ENCODE measurements at places on chromosomes 12 and 14. TPM values are rescaled to one million over a fixed set of nuclear protein-coding genes. Genes with fewer than 3 reads are reported as not detected.

GRCh38 chr14:56811593-56812363 lies 1.5 kb upstream of the OTX2 start:
- no peak for DNase-seq

The GALNT8 gene
- total RNA-seq = 0.41 TPM

- no peak for DNase-seq
Observed at GRCh38 chr12:66456612-66457011, 154.3 kb downstream of the HELB start.

- DNase-seq = no peak
Observed at GRCh38 chr12:42144158-42144407, 591 bp downstream of the GXYLT1 start.

- DNase-seq = no peak
Observed at GRCh38 chr12:131141514-131141913, 187.8 kb downstream of the ADGRD1 start.

The PMEL gene
- 0.35 TPM for total RNA-seq

DNA sequence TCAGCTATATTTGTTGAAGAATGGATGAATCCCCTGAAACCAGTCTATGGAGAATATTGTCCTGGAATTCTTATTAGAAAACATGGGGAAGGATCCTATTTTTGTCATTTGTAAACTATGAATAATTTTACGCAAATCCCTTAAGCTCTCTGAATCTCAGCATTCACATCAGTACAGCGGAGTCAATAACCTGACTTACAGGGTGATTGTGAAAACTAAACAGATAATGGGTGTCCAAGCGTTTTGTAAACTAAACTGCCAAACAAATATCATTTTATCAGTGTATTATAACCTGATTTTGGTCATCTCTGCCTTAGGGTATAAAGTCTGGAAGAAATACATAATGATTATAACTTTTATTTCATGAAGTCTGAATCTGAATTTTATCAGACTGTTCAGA lies 10.0 kb downstream of the ART4 start:
- DNase-seq = no peak

DNA sequence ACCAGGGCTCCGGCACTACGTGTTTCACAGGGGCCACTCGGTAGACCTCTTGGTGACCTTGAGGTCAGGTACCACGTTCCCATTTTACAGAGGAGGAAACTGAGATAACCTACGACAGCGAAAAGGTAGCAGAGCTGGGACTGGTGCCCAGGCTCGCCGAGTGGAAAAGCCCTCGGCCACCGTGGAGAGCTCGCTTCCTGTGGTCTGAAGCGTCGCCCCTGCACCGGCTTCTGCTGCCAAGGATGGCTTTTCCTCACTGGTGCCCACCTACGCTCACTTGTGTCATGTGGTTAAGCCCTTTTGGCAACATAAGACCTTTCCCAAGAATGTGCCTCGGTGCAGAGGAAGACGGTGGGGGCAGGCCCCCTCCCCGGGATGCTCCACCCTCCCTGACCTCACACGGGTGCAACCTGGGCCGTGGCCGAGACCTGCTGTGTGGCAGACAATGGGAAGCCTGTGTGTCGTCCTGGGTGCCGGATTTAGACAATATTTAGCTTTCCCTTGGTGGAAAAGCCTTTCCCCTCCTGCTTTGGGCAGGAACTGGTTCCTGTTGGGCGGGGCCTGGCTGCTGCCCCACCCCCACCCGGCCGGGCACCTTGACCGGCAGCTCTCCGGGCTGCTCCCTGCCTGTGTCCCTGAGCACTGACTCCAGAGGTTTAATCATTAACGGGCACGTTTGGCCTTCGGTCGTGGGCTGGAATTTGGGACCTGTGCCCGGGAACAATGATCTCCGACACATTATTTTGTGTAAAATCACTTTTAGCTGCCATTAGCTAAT lies 32.4 kb upstream of the PPP1R13B start:
- no peak for DNase-seq

The SMOC1 gene
- not detected for total RNA-seq

DNA sequence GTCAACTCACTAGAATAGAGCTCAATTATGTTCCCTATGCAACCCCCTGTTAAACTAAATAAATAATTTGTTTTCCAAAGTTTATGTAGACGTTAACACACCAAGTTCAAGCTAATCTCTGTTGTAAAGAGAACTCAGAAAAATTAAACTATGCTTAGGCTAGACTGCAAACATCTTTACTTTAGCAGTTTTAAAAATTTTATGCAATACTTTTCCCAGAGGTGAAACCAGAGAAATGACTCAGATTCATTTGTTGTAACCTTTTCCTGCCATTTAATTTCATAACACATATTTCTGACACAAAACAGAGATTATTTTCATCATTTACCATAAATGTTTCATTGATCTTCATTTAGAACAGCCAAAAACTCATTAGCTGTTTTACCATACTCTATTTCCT lies 27.4 kb downstream of the ABCC9 start:
- DNase-seq = no peak

GRCh38 chr12:106193394-106194215 lies 54.2 kb downstream of the CKAP4 start:
- DNase-seq = no peak

DNA sequence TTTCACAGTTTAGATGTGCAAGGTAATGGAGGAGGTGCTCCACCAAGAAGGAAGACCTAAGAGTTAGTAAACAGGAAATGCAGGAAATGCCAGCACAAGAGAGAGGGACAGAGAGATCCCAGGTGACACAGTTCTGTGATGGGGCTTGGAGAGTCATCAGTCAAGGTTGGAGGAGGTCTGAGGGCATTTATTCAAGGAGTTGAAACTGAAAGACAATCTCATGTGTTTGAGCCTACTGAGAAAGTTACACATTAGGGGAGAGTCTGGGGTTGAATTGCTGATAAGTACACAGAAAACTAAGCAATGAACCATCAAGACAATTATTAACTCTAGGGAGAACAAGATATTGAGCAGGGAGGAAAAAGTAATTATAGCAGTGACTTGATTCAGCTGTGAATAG lies 138.5 kb downstream of the ANO6 start:
- DNase-seq = no peak

The OLR1 gene
- total RNA-seq = 3.1 TPM

The MYO1H gene
- not detected for total RNA-seq

The RIN3 gene
- 248 TPM for total RNA-seq

DNA sequence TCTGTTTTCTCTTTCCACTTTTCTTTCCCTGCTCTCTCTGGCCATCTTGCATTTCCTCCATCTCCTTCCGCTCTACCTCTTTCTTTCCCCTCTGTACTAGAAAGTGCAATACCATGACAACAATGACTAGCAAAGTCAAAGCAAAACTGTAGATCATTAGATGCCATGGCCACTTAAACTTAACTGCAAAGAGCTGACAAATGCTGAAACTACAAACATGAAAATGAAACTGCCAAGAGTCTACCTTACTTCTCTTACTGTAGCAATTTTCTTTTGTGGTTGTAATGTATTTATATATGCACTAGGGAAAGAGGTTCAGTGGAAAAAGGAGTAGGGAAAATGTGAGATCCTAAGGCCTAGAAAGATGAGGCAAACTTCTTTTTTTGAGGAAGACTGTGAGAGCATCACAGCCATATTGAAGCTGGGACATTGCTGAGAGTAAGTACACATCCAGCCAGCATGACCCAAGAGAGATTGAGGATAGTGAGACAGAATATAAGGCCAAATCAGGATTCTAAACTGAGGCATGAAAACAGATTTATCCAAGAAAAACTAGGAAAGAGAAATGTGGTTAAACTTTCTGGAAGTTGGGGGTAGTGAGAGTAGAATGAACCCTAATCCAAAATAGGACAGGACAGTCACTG lies 276.6 kb upstream of the NAV3 start:
- DNase-seq = no peak

GRCh38 chr14:24903337-24903736 lies 146.6 kb downstream of the STXBP6 start:
- DNase-seq = no peak

- DNase-seq = peak; percentile 35
Observed at GRCh38 chr12:53219292-53219955, 12.4 kb upstream of the ITGB7 start.

- no peak for DNase-seq
Observed at GRCh38 chr12:2960390-2960956, 1.3 kb downstream of the TEAD4 start.

- DNase-seq = no peak
Observed at GRCh38 chr12:47504775-47505446, 200.9 kb downstream of the RPAP3 start.

- DNase-seq = no peak
Observed at GRCh38 chr12:47190271-47190750, 110.6 kb upstream of the AMIGO2 start.

The B3GNT4 gene
- 0.68 TPM for total RNA-seq

The NPFF gene
- not detected for total RNA-seq

DNA sequence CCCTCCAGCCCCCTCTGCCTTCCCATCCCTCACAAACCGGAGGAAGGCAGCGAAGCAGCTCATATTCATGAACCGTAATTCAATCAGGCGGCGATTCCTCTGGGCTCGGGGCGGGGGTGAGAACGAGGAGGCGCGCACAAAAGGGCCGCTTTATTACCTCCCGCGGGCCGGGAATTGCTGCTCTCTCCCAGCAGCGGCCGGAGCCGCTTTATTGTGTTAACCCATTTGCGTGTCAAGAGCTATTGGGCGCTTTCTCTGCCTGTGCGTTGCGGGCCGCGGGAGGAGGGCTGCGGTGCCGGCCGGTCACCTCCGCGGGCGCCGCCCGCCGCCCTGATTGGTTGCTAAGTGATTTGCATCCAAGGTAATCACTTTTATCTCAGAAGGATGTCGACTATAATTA lies 4.8 kb downstream of the FAM222A start:
- no peak for DNase-seq

GRCh38 chr14:92280554-92281262 lies 42.3 kb upstream of the SLC24A4 start:
- DNase-seq = peak; percentile 30

The RDH11 gene
- 33.6 TPM for total RNA-seq

DNA sequence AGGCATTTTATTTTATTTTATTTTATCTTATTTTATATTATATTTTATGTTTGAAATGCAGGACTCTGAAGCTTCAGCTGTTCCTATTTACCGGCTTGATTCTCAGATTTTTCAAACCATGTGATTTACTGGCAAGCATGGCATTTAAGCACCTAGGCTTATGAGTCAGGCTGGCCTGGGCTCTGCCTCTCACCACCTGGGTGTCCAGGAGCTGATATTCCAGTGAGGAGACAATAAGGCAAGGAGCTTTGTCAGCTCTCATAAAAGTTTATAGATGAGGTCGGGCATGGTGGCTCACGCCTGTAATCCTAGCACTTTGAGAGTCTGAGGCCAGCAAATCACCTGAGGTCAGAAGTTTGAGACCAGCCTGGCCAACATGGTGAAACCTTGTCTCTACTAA lies 2.1 kb downstream of the DAO start:
- DNase-seq = no peak

DNA sequence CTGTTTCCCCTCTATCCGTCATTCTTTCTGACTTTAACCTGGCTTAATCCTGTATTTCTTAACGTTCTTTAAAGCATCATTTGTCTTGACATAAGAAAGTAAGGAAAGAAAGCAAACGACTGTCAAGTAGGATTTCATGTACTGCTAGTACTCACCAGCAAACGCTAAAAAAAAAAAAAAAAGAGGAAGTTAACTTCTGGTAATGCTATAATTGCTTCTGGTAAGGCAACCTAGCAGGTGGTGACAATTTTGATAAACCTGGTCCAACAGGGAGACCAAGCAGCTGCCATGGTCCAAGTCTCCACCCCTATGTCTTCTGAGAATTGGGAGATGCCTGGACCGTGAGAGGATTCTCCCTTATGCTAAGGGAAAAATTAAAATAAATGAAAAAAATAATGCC lies 306.6 kb downstream of the DAD1 start:
- DNase-seq = no peak

The GPR132 gene
- 26.7 TPM for total RNA-seq

All from natural killer cell (primary cell).